ENCODE measurements at places on chromosomes 1 and 21. TPM values are rescaled to one million over a fixed set of nuclear protein-coding genes. Genes with fewer than 3 reads are reported as not detected.

Gene TNFRSF4
- not detected for total RNA-seq

Gene RSPO1
- not detected for total RNA-seq

Gene AMY1A
- not detected for total RNA-seq

DNA sequence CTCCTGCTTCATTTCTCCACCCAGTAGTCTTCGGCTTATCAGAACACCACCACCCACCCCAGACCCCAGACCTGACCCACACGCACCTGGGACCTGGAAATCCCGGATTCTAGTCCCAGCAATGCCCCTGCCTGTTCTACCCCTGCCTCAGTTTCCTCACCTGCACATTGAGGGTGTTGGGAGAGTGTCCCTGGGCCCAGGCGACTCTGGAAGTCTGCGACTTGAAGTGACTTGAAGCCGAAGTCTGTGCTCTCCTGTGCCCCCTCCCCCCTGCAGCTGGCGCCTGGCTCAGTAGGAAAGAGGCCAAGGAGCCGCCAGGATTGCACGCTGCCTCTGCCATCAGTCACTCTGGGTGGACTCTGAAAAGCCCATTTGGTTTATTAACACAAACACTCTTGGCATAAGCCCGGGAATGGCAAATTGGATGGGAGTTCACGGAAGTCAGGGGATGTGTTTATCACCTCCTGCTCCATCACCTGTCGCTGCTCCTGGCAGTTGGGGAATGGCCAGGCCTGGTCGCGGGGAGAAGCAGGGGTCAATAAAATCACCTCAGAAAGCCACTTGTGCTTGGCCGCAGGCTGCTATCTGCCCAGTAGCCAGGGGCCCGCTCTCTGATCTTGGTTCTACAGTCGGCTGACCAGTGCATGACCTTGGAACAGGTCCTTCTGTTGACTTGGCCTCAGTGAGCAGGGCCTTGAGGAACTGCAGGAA is 132.7 kb downstream of the ACTL8 start:
- no peak for DNase-seq

DNA sequence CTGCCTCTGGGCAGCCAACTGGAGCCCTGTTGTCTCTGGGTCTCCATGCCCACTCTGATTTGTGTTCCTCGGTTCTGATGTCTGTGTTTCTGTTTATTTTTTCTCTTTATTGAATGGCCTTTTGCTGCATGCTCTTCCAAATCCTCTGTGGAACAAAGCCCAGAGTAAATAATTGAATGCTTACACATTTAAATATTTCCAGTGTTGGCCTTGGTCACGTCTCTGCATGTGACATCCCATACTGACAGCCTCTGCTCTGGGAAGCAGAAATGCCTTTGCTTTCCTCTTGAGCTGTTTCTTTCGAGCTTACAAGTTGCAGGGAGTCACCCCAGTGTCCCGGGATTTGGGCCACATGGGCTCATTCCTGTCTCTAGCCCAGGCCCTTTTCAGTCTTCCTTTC is 267.9 kb downstream of the PTPRU start:
- no peak for DNase-seq

DNA sequence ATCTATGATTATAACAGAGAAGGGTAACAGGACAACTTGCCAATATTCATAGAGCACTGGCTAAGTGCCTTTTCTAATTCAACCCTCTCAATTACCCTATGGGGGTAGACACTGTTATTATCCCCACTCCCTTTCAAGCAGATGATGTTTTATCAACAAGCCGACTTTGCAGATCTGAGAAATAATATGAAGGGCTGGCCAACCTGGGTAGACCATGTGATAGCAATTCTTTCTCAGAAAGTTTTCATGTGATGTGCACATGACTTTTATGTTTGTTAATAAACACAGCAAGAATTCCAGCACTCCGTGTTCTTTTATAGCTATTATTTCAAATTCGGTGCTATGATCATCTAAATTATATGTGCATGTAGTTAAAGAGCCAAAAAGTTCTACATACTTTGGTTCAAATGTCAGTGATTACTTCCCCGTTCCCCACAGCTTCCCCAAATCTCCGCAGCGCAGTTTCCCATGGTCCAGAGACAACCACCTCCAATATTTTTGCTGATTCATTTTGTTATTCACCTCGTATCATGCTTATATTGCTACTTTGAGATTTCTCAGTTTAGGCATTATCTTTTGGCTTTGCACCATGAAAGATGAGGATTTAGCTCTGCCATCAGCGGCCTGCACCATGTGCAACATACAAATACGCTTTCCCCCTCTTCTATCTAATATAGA is 96.7 kb upstream of the GADD45A start:
- DNase-seq: no peak

Data from IMR-90 (cell line).